ENCODE measurements at places on chromosomes 5 and 9.

DNA sequence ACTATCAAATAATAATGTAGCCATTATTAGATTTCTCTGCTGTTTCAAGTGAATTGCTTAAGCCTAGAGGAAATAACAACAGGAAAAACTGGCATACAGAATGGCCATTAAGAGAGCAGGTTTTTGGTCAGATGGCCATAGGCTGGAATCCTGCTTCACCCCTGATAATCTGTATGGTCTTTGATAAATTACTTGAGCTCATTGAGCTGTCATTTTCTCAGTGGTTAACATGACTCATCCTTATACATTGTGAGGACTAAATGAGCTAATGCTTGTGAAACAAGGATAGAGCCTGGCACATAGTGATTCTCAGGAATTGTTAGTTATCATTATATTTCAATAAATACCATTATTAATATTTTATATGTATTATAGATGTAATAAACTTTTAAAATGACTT lies 516.5 kb downstream of the KIF4B start:
- DNase-seq, result no peak

DNA sequence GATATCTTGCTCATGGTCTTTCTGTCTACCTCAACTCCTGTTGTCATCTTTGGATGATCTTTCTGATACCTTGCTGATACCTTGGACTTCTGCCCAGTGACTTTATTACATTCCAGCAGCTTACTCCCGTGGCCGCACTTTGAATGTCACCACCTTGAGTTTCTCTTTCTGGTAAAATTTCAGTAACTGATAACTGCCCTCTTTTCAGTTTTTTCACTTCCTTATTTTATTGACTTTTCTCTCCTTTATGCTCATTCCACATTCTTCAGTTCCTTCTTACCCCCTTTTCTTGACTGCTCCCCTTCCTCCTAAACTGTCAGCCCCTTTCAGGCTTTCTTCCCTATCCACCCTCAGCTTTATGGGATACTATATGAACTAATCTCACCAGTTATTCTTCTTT lies 7.0 kb upstream of the FBXO4 start:
- no peak for DNase-seq

GRCh38 chr9:87201351-87201751 lies 254.0 kb upstream of the GAS1 start:
- no peak for DNase-seq

DNA sequence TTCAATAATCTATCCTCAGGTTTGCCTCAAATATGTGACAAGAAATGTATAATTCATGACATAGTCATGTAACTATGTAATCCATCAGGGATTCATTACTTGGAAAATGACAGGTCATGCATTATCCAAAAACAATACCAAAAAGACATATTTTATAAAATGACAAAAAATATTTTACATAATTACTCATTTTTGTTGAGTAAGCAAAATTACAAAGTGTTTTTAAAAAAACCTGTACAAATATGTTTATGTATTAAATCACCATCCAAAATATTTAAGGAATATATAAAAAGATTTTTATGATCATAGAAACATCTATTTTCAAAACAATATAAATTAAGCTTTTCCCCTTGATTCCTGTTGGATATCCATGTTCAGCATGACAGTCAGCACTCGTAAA lies 36.7 kb upstream of the ITGA2 start:
- no peak for DNase-seq

GRCh38 chr9:126986506-126986951 lies 71.9 kb downstream of the RALGPS1 start:
- DNase-seq, result no peak

- no peak for DNase-seq
Observed at GRCh38 chr5:180135128-180135955, 63.8 kb upstream of the RNF130 start.

Data from NCI-H2171 treated with DMSO at 0.1 percent for 48 hours (cell line).